ENCODE measurements at places on chromosomes 7 and 10.

DNA sequence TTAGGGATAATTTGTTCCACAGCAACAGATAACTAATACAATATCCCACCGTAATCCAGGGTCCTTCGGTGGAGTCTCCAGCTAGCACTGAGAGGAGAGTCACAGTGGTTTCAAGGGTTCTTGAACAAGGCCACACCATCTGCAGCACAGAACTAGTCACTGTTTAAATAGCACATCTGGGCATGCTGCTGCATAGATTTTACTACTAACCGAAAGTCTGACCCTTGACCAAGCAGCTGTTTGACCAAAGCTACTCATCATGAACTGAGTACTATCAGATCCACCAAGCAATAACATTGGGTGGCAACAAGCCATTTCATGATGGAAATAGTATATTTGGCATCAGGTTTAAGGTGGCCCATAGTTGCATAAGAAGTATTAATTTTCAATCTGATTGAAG lies 53.2 kb downstream of the ANKMY2 start:
- DNase-seq: no peak

GRCh38 chr10:66228887-66229286 lies 696.9 kb upstream of the LRRTM3 start:
- DNase-seq: no peak

DNA sequence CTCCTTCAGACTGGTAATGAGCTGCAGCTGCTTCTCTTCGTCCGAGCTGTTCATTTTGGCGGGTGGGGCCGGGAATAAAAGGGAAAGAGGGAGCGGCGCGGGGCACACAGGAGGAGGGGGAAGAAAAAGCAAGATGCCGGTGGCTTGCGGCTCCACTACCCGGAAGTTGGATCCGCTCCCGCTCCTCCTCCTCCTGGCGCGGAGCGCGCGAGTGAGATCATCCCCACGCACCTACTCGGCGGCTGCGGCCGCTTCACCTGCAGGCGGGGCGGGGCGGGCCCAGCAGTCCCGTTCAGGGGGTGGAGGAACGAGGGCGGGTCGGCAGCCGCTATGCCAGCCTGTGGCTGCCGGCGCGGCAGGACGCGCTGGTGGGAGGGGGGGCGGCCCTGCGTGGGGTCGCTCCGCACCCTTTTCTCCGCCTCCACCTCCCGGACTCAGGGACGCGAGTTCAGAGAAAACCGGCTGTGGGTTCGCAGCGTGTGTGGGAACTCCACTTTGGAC lies at the start of gene SHTN1:
Gene SHTN1, minus strand, starts transcription at position 162 of the 501 bp plus-strand sequence. Its CDS starts 108 bp downstream, at position 54.
- DNase-seq: peak; percentile 69

DNA sequence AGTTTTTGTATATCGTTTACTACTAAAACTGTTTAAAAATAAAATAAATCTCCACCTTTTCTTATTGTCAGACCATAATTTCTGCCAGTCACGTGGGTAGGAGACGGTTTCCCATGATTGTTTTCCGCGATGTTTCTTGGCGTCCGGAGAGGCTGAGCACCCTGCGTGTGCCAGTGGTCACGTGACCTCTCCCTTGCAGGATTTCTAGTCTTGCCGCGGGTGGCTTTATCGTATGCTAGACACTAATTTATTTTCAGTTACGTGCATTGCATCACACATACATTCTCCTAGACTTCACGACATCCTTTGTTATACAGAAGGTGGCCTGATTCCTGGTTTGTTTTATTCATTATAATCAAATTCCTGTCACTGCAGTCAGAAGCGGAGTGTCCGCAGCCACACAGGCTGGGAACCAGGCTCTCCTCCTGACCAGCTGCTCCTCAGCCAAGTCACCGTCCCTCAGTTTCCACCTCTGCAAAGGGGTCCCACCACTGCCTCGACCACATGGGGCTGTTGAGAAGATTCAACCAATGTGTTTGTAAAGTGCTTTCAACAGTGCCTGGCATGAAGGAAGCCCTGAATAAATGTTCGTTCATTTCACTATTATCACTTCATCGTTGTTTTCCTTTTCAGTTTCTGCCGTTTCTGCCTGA lies 203.2 kb upstream of the PPP2R2D start:
- no peak for DNase-seq

DNA sequence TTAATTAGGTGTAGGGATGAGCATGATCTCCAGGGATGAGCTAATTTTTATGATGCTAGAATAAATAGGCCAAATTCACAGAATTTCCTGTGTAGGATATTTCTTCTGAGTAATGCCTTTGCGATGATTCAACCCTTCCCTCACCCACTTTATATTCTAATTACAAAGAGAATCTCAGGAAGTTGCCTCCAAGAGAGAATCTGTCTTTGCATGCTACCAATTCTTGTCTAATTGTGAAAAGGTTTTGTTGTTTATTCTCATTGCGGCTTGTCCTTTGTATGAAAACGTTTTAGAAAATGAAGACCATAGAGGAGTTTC lies 6.3 kb downstream of the C7orf57 start:
- no peak for DNase-seq

DNA sequence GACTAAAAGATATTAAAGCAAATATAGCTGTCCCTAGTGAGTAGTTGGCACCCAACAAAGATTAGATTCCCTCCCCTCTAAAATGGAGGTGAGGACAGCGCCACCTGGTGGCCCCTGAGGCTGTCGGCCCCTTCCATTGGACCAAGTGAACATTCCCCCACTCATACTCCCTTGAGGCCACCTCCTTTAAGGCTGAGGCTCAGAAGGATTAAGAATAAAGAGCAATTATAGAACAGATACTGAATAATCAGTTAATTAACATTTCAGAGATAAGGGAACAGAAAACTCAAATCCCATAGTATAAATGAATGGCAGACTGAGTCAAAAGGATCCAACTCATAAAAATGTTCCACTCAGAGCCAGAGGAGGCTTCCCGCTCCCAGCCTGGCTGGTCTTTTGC lies 130.4 kb upstream of the GHITM start:
- DNase-seq: peak; percentile 71

DNA sequence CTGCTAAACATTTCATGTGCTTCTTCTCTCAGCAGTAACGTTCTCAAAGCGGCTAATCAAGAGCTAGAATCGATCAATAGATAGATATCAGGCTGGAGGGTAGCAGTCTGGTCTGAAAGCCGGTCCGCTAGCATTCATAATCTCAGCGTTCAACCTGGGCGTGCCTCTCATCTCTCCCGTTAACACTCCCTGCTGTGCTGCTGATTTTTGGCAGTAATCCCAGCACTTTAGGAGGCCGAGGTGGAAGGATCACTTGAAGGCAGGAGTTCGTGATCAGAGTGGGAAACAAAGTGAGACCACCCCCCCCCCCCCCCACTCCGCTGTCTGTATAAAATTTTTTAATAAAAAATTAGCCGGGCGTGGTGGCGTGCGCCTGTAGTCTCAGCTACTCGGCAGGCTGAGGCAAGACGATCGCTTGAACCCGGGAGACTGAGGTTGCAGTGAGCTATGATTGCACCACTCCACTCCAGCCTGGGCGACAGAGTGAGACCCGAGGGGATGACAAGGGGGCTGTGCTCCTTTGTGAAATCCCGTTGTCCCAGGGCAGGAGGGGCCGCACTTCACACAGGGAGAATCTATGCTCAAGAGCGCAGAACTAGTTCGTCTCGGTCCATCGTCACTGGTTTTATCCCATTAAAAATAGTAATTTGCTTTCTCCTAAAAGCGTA lies 624 bp upstream of the CEP55 start:
- DNase-seq: peak; percentile 72

DNA sequence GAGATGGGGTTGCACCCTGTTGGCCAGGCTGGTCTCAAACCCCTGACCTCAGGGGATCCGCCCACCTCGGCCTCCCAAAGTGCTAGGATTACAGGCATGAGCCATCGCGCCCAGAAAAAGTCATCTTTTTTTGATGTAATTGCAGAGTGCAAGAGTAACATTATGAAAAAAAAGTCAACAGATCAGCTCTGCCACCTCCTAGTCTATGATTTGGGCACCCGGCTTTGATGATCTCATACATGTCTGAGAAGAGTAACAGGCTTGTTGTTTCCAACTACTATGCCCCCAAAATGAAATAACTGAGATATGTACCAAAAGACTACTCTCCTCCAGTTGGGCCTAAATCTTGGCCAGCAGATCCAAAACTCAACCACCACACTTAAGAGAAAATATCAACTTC lies 40.8 kb downstream of the VOPP1 start:
- no peak for DNase-seq

DNA sequence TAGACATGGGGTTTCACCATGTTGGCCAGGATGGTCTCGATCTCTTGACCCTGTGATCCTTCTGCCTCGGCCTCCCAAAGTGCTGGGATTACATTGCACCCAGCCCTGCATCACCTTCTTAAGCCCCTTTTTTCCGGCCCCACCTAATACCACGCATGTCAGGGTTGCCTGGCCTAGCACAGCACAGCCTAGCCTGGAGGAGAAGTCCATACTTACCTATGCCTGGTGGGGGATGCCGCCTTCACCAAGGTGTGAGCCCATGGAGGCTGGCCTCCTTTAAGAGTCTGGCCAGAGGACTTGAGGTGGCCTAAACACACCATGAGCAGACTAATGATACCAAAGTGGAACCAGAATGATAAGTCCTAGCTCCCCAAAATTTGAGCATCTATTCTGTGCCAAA lies 22.0 kb upstream of the CUX1 start:
- DNase-seq: no peak

DNA sequence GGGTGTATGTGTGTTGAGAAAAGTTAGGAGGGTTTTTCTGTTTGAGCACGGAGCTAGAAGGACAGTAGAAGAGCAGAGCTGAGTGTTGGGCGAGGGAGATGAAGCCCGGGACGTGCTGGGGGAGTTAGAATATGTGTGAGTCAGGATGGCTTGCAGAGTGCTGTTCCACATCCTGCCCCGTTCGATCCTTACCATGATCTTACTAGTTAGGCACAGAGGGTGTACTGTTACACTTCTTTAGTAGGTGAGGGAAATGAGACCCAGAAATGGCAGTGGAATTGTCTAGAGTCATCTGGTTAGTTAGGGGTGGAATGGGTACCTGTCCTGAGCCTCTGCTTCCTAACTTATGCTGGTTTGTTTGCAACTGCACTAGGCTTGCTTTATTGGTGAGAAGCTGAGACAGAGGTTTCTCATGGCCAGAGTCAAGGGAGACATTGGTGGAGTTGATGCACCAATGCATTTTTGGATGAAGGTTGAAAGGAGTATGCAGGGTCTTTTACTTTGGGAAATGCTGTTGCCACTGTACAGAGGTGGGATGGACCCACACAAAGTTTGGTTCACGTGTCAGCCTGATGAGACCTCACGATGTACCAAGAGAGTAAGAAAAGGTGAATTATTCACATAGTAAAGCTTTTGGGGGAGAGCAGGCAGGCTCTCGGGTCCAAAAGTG lies 42.4 kb downstream of the CCNY start:
- DNase-seq: no peak

GRCh38 chr10:103609231-103610082 lies 116.0 kb downstream of the NEURL1 start:
- DNase-seq: no peak

All from NCI-H82 (cell line).